ENCODE measurements at places on chromosomes 7 and 10. TPM values are rescaled to one million over a fixed set of nuclear protein-coding genes. Genes with fewer than 3 reads are reported as not detected.

The AP3M1 gene
- 43.6 TPM for total RNA-seq

The SYT15B gene
- total RNA-seq, result not detected

The GSTO2 gene
- 0.32 TPM for total RNA-seq

The DNAJC9 gene
- 56.8 TPM for total RNA-seq

The TOMM7 gene
- 71.0 TPM for total RNA-seq

The ETV1 gene
- 7.8 TPM for total RNA-seq

The TRIP6 gene
- total RNA-seq, result 42.9 TPM

The EVX1 gene
- not detected for total RNA-seq

The SLC13A1 gene
- total RNA-seq, result not detected

The ZNF804B gene
- total RNA-seq, result not detected

The MCM10 gene
- 16.0 TPM for total RNA-seq

The LIPK gene
- total RNA-seq, result not detected

The HGF gene
- 1.8 TPM for total RNA-seq

The PARP12 gene
- total RNA-seq, result 47.7 TPM

The HMX2 gene
- total RNA-seq, result not detected

The DYDC1 gene
- total RNA-seq, result not detected

The SEMA3E gene
- total RNA-seq, result not detected

The GNGT1 gene
- total RNA-seq, result not detected

The FFAR4 gene
- not detected for total RNA-seq

Data from epithelial cell of umbilical artery (primary cell).